ENCODE measurements at places on chromosomes 12 and 14. TPM values are rescaled to one million over a fixed set of nuclear protein-coding genes. Genes with fewer than 3 reads are reported as not detected.

PRH2 gene
- 0.30 TPM for total RNA-seq

BATF gene
- total RNA-seq = not detected

ARMH4 gene
- total RNA-seq = 0.74 TPM

APAF1 gene
- 16.5 TPM for total RNA-seq

PRPH gene
- total RNA-seq = 1.5 TPM

MMP17 gene
- 10.3 TPM for total RNA-seq

TAS2R7 gene
- total RNA-seq = not detected

SP7 gene
- not detected for total RNA-seq

CCDC92 gene
- 16.6 TPM for total RNA-seq

SYT1 gene
- 4.5 TPM for total RNA-seq

ATG14 gene
- 5.7 TPM for total RNA-seq

Data from bronchus fibroblast of lung (primary cell).